CD4-positive, alpha-beta T cell treated with Interleukin-21 for 1 hour (primary cell): ENCODE measurements at places on chromosomes 7 and 10.

- DNase-seq: no peak
These were observed 269.7 kb downstream of the ZMYND11 start for GRCh38 chr10:404991-405390.

GRCh38 chr7:91080351-91080750 lies 183.9 kb upstream of the FZD1 start:
- no peak for DNase-seq

DNA sequence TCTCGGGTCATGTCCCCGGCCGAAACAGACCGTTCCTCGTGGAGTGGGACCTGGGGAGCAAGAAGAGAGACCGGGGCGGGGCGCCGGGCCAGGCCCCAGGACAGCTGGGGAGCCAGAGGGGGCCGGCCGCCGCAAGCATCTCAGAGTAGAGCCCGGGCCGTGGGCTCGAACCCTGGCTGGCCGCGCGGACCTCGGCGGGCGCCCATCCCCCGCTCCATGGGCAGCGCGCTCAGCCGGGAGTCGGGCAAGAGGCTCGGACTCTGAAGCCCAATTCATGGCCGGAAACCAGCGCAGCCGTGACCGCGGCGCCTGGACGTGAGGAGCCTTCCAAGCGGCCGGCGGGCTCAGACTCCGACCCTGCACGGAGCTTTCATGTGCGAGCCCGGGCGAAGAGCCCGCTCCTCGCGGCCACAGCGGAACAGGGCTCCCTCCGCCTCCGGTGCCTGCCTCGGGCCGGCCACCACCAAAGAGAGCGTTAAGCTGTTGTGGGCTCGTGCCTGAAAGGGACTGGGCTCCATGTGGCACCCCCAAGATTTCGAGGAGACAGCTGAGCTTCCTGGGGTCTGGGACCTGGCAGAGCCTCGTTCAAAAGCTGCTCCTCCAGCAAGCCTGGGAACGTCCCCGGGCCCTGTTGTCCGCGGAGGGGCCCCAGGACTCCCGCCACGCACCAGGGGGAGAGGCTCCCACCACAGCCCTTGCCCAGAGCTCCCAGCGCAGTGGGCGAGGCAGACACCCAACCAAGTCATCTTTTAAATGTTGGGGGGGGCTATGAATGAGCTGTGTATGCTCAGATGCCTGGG lies 757 bp upstream of the GRID1 start:
- no peak for DNase-seq

DNA sequence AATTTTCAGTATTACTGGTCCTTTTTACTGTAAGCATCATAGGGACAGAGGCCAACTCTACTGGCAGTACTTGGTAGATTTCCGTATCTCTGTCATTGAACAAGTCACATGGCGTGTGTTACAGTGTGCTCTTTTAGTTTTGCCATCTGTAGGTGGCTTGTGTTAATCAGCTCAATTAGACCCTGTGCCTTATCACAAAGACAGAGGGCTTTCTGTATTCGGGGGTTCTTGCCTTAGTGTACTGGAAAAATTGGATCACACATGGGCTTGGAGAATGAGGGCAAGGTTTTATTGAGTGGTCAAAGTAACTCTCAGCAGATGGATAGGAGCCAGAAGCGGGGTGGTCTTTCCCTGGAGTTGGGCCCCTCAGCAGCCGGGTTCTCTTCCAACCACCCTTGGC lies 21.3 kb upstream of the LRGUK start:
- no peak for DNase-seq

- DNase-seq: no peak
These were observed 12.8 kb downstream of the SCRN1 start for GRCh38 chr7:29976673-29977415.

DNA sequence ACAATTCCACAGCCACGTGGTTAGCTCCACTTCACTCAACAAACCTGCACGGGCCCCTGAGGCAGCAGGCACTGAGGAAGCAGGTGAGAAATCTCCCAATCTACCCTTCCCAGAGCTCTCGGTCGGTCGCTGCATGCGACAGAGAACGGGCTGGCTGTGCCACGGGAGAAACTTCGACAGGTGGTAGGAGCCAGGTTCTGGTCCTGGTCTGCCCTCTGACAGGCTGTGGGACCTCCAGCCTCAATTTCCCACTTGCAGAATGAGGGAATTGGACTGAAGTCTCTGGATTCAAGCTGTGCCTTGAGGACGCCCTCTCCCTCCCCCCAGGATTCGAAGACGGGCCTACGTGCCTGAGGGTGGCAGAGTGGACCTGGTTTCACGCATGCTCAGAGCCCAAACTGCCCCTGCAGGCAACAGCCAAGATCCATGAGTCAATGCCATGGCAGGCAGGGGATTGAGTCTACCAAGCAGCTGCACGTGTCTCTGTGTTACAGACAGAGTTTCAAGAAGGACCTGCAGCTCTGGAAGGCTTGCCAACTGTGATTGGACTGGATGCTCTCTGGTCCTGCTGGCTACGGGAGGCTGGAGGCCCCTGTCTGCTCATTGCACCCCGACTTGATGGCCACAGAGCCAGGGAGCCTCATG lies 215.0 kb downstream of the USP6NL start:
- no peak for DNase-seq

DNA sequence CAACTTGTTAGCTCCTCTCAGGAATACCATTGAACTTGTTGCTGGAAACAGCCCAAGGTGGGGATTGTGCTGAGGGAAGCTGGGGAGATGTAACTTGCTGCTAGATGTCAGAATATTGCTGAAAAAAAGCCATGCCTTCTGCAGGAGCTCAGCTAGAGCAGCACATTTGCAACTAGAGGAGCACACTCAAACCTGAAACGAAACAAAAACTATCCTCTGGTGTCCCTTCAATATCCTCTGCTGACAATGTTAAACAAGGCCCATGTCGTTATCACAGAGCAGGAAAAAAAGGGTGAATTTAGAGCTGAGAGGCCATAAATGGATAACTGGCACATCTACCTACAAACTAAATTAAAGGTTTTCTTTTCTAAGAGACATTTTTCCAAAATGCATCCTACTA lies 53.7 kb upstream of the MACC1 start:
- DNase-seq: no peak

DNA sequence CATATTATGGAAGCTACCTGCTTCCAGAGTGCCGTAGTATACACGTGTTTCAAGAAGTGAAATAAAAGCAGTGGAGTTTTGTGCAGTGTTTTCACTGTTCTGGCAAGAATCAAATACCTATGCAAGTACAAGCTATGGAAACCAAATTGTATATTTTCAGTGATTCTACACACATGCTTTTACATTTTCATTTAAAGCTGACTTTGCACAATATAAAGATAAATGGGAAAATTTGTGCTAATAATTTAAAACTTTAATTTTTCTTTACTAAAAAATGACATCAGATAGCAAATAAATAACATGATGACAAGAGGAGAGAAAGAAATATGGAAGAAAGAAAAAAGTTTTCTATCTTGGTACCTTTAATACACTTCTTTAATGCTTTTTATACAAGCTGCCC lies 393.7 kb upstream of the NPVF start:
- DNase-seq: no peak

GRCh38 chr10:121296881-121297585 lies 301.2 kb downstream of the FGFR2 start:
- no peak for DNase-seq

- DNase-seq: no peak
These were observed 52.6 kb downstream of the ADCY1 start for GRCh38 chr7:45626441-45627430.

GRCh38 chr10:130461631-130462030 lies 325.4 kb downstream of the GLRX3 start:
- DNase-seq: no peak

- DNase-seq: no peak
These were observed 78.7 kb downstream of the ELFN1 start for GRCh38 chr7:1748839-1749173.

- DNase-seq: no peak
These were observed 87.9 kb downstream of the DPY19L1 start for GRCh38 chr7:34949361-34949760.

DNA sequence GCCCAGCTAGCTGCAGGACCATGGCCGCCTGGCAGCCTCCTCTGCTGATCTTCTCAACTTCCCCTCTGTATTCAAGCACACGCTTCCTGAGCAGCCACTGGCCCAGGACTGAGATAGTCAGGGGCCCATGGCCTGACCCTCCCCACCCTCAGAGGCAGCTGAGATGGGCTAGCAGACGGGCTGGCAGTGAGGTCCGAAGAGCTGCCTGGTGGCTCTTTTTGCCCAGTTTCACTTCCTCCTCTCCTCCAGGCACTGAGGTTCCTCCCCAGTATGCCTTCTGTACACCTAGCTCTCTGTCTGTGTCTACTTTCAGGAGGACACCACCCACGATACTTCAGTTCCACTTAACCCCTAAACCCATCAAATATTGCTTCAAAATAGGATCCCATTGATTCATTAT lies 395.6 kb downstream of the TNS3 start:
- DNase-seq: no peak

DNA sequence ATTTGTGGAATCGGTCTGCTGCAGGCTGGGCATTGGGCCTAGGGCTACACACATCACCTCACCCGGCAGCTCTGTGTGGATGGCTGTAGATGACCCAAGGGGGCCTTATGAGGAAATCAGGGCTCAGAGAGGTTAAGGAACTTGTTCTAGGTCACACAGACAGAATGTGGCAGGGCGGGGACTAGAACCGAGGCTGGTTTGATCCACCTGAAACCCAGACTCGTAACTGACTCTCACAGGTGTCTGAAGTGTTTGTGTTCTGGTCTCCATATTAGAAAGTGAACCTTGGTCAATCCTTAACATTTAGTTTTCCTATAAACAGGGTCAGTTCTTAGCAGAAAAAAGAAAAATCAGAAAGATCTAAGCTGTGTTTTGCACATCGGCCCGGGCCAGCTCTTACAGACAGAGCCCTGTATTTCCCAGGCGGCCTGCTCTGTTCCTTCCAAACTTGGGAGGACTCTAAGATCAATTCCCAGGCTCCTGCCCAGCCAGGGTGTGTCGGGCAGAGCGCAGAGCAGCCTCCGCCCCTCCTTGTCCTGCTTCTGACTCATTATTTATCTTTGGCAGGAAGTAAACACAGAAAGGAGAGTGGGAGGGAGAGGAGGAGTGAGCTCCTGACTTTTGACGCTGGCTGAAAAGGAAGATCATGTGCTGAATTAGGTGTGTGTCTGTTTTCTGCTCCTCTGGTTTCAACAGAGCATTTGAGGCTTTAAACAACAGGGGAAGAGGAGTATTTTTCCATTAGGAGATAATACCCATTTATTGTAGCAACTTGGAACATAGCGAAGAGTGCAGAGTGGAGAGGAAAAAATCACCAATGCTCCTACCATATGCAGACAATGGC lies 74.1 kb downstream of the TACC2 start:
- DNase-seq: no peak

DNA sequence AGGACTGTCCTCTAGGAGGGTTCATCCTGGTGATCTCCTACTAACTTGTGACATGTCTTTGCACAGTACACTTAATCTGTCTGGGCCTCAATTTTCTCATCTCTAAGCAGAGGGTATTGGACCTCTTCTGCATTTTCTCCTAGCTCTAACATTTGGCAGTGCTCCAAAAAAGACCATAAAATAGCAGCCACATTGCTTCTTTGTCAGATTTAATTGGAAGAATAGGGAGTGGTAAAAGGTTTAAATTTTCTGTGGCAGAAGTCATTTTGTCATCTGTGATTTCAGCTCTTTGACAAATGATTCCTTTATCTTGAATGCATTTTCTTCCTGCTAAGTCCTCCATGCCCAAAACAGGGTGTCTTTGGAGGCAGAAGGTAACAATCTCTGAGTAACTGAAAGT lies 289.9 kb upstream of the LRGUK start:
- no peak for DNase-seq

DNA sequence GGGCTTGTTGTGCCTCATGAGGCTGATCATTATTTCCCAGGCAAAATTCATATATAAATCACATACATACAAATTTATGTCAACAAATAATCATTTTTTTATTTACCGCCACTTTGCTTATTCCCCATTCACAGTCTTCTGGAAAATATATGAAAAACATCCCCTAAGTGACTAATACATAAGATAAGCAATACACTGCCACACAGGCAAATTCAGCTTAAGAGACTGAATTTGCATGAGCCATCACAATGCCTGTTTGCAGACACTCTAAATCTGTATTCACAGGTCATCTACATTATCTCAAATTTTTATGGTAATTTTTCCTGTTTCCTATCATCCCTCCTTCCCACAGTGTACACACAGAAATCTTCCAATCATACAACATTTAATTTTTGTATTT lies 13.2 kb downstream of the OSBPL3 start:
- DNase-seq: no peak

GRCh38 chr7:158444501-158445420 lies 142.9 kb downstream of the PTPRN2 start:
- DNase-seq: no peak

DNA sequence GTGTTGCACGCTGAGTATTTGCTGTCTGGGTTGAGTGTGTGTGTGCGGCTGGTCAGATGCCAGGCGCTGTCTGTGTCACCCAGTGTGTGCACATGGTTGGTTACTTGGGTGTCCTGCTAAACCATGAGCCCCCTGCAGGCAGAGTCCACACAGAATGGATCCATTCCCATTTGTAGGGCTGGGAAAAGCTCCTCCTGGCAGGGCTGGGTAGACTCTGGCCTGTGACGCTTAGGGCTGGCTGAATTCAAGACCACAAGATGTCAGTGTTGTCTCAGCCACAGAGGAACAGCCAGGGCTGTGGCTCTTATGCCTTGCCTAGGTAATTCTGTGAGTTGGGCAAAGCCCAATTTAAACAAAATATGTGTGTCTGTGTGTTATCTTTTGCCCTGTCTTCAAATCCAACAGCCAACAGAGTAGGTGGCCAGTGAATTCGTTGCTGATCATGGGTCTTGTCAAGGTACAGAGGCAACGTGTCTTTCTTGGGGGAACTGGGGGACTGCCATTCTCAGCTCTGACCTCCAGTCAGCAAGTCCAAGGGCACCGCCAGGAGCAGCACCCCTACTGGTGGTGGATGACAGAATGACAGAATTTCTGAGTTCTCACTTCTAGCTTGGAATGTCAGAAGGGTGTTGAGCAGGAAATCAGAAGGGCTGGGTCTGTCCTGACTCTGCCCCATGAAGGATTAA lies 285.1 kb downstream of the CCSER2 start:
- DNase-seq: no peak
